NCI-H187 treated with DMSO at 0.1 percent for 48 hours (cell line): ENCODE measurements at places on chromosomes 7 and 10.

DNA sequence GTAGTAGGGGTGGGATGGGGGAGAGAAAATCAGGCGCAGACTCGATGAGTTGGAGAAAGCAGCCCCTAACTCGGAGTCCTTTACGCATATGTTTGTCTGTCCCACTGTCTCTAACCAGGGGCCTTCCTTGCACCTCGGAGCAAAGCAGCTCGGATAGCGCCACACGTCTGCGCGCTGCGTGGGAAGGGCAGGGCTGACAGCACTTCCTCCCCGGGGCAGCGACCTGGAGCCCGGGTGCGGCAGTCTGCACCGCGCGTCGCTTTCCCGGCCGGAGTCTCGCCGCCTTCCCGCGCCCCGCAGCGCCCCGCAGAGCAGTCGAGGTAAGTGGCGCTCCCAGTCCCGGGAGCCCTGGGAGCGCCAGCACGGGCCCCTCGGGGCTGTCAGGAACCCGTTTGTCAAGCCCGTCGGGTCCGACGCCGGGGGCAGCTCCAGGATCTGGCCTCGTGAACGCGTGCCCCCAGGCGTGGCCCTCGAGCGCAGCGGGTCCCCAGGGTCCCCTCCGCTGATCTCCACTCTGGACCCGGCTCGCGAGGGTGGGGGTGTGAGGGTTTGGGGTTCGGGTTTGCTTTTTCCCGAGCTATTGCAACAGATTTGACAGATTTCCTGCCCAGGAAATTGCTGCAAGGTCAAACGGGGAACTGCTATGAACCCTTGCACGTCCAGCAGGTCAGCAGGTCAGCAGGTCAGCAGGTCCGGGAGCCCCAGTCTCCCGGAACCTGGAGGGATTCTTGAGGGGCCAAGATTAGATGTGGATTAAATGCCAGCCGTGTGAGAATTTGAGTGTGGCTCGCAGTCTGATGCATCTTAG is 597 bp downstream of the APBB1IP start:
- DNase-seq, result no peak

- DNase-seq, result no peak
Measured at GRCh38 chr7:135938563-135938962, 38.6 kb downstream of the MTPN start.

DNA sequence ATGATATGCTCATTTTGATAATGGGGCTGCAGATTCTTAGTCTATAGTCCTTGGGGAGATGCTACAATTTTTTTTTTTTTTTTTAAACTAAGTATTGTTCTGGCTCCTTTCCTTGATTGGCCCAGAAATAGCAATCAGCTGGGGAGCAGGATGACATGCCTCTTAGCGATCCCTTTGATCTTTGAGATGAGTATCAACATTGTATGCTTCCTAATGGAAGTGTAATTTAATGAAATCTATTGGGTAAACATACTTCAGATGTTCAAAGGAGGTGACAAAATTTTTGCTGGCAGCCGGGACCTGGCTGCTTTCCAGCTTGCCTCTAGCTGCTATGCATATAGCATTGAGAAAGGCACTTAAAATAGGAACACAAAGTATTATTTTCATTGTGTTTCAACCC is 43.5 kb downstream of the VTI1A start:
- no peak for DNase-seq

DNA sequence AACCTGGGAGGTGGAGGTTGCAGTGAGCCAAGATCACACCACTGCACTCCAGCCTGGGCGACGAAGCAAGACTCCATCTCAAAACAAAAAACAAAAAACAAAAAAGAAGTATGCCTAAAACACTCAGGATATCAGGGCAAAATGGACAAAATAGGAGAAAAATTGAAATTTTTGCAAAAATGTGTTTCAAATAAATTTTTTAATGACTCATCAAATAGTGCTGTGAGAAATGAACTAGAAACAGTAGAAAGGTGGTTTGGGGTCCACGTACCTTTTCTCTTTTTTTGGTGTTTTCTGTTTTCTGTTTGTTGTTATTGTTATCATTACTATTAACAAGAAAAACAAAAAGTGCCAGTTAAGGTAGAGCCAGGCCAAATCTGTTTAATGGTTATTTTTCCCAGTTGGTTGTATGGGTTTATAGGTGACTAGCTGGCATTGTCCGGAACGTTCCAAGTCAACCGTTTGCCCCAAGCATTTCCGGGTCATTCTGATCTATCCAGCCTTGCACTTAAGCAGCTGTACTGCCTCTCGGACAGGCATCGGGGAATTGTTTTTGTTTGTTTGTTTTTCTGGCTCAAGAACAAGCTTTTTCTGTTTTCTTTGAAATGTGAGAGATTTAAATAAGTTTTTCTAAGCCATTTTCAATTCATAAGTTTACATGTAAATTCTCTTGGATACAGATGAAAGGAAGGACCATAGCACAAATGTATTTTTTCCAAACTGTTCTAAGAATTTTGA is 157.0 kb upstream of the NEBL start:
- DNase-seq, result no peak

GRCh38 chr10:124622158-124622557 is 122.0 kb downstream of the FAM53B start:
- DNase-seq, result no peak

- no peak for DNase-seq
Measured at GRCh38 chr10:67663449-67664087, 32.4 kb downstream of the CTNNA3 start.

- no peak for DNase-seq
Measured at GRCh38 chr10:97943294-97943693, 87.1 kb downstream of the CRTAC1 start.

DNA sequence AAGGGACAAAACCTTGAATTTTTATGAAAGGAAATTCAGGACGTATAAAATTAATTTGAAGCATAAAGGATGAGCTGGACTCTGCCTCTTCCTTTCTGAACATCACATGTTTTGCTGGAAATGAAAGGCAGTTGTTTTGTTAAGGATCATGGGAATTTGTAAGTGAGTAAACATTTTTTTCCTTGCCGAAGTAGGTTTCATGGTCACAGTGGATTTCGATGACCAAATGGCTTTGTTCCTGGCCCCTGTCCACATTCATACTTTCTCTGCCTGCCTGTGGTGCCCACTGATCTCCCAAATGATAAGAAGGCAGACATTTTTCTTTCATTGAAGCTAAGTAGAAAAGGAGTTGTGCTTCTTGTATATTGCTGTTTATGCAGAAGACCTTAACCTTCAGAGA is 104.2 kb downstream of the ARID5B start:
- DNase-seq, result no peak

- DNase-seq, result peak; percentile 45
Measured at GRCh38 chr10:15451137-15452094, 80.3 kb upstream of the FAM171A1 start.

- DNase-seq, result no peak
Measured at GRCh38 chr7:147915781-147916180, 674.8 kb upstream of the C7orf33 start.
